Mesothelial cell of epicardium (in vitro differentiated cells): ENCODE measurements at places on chromosomes 11 and 22. TPM values are rescaled to one million over a fixed set of nuclear protein-coding genes. Genes with fewer than 3 reads are reported as not detected.

The LARGE1 gene
- 29.8 to 35.7 TPM (median 32.3 TPM) in 3 replicates for total RNA-seq

GRCh38 chr11:8288824-8289491 is 25.3 kb upstream of the LMO1 start:
- no peaks in the 10 kb centered on the region for H3K36me3 ChIP-seq
- no peak overlapping the region for H3K27ac ChIP-seq
- peaks cover 26% of the 10 kb centered on the region for H3K4me1 ChIP-seq
- H3K4me3 ChIP-seq: no peak overlapping the region
- peaks cover 1% of the 10 kb centered on the region for H3K27me3 ChIP-seq
- DNase-seq: no peak

GRCh38 chr11:128749974-128750373 is 56.1 kb downstream of the FLI1 start:
- H3K36me3 ChIP-seq: no peaks in the 10 kb centered on the region
- peaks cover 6% of the 10 kb centered on the region for H3K4me1 ChIP-seq
- H3K4me3 ChIP-seq: no peak overlapping the region
- H3K27me3 ChIP-seq: peaks cover 32% of the 10 kb centered on the region

GRCh38 chr11:125621995-125622394 is 3.0 kb upstream of the CHEK1 start:
- H3K27ac ChIP-seq: no peak overlapping the region
- peaks cover 24% of the 10 kb centered on the region for H3K36me3 ChIP-seq
- no peaks in the 10 kb centered on the region for H3K27me3 ChIP-seq
- H3K4me3 ChIP-seq: no peak overlapping the region
- no peak for DNase-seq

DNA sequence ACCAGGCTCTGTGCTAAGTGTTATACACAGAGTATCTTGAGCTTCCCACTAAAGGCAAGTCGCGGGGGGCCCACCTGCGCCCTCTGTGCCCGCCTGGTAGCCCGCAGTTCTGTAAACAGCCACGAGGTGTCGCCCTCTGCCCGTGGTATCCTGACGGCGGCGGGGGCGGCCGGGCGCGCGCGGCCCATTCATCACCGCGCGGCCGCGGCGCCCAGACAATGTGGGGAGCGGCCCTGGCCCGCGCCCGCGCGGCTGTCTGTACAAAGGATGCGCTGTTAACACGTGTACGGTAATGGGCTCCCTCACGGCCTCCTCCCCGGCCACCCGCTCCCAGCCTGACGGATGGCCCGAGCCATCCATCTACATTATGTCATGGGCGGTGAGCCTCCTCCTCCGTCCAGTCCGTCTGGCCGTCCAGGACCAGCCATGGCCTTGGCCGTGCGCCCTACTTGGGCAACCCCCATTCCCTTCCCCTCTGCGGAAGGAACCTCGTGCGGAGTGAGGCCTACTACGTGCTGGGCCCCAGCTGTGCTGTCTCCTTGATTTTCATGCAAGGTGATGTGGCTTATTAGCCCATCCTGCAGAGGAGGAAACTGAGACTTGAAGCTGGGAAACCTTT is 99.4 kb downstream of the MIAT start:
- H3K27me3 ChIP-seq: no peaks in the 10 kb centered on the region
- peak; percentile 79 for DNase-seq
- peak overlapping the region; percentile 28 for H3K4me3 ChIP-seq
- no peak overlapping the region for H3K27ac ChIP-seq

The UCP3 gene
- 4.1 to 5.8 TPM (median 4.5 TPM) in 3 replicates for total RNA-seq

DNA sequence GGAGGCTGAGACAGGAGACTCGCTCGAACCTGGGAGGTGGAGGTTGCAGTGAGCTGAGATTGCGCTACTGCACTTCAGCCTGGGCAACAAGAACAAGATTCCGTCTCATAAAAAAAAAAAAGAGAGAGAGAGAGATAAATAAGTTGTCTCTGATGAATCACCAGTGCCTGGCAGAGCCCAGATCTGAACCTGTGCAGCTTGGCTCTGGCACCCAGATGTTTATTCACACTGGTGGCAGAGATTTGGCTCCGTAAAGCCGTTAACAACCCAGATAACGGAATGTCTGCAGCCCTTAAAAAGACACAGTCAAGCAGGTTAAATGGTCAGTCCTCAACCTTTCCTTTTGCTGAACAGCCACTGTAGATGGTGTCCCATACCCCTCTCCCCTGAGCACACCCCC is 33.5 kb upstream of the RTL6 start:
- DNase-seq: no peak
- no peaks in the 10 kb centered on the region for H3K4me1 ChIP-seq
- H3K27ac ChIP-seq: no peak overlapping the region
- no peak overlapping the region for H3K4me3 ChIP-seq

- no peaks in the 10 kb centered on the region for H3K36me3 ChIP-seq
- H3K27ac ChIP-seq: no peak overlapping the region
- DNase-seq: no peak
- no peaks in the 10 kb centered on the region for H3K27me3 ChIP-seq
Observed at GRCh38 chr22:33726294-33726734, 194.0 kb downstream of the LARGE1 start.

The RFPL1 gene
- total RNA-seq: 0.29 to 0.63 TPM (median 0.54 TPM) in 3 replicates

GRCh38 chr11:17476317-17477083 is at the start of gene ABCC8:
Gene ABCC8 (minus strand): TSS chr11:17476845. CDS start chr11:17476776, 69 bp downstream.
- H3K4me3 ChIP-seq: peak within 1 kb of the TSS; percentile 55
- peaks cover 3% of the 10 kb centered on the region for H3K4me1 ChIP-seq
- DNase-seq: no peak
- no peak within 1 kb of the TSS for H3K27ac ChIP-seq
- peaks cover 98% of the 10 kb centered on the region for H3K27me3 ChIP-seq
- H3K36me3 ChIP-seq: no peaks in the 10 kb centered on the region

DNA sequence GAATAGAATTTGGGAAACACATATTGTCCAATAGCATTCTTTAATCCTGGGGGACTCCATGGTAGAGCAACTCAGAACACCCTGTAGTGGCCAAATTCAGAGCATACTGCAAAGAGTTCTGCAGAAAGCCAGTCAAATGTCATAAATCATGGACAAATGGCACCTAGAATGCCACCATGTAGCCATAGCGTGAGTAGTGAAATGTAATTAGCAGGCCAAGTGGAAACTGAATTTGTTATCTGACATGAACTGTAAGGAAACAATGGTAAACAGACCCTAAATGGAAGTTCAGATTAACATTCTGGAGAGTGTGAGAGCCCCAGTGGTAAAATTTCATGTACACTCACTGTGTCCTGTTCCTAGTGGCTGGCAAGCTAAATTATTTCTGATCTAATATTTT is 7.0 kb upstream of the PRSS23 start:
- DNase-seq: no peak
- H3K36me3 ChIP-seq: no peaks in the 10 kb centered on the region
- H3K27ac ChIP-seq: no peak overlapping the region
- peaks cover 49% of the 10 kb centered on the region for H3K4me1 ChIP-seq
- H3K27me3 ChIP-seq: no peaks in the 10 kb centered on the region

GRCh38 chr22:17483688-17484372 is 79.5 kb upstream of the SLC25A18 start:
- no peak for DNase-seq
- H3K4me1 ChIP-seq: no peaks in the 10 kb centered on the region
- no peaks in the 10 kb centered on the region for H3K27me3 ChIP-seq

The CD6 gene
- total RNA-seq: 0.27 to 0.31 TPM in 2 of 3 replicates, not detected in the other

- H3K27me3 ChIP-seq: no peaks in the 10 kb centered on the region
- DNase-seq: no peak
- H3K4me1 ChIP-seq: peaks cover 20% of the 10 kb centered on the region
- no peak overlapping the region for H3K27ac ChIP-seq
- H3K36me3 ChIP-seq: no peaks in the 10 kb centered on the region
Observed at GRCh38 chr11:27237643-27238042, 125.4 kb downstream of the CCDC34 start.

- DNase-seq: peak; percentile 63
- H3K36me3 ChIP-seq: no peaks in the 10 kb centered on the region
- peak overlapping the region; percentile 90 for H3K4me3 ChIP-seq
Observed at GRCh38 chr11:44949160-44950030, 1.3 kb downstream of the TP53I11 start.

The VPREB1 gene
- not detected in 3 replicates for total RNA-seq

GRCh38 chr11:59523541-59523940 is 12.2 kb downstream of the OR4D9 start:
- no peak overlapping the region for H3K4me3 ChIP-seq
- H3K36me3 ChIP-seq: no peaks in the 10 kb centered on the region
- H3K27me3 ChIP-seq: peaks cover 20% of the 10 kb centered on the region
- H3K4me1 ChIP-seq: peaks cover 3% of the 10 kb centered on the region
- DNase-seq: no peak
- no peak overlapping the region for H3K27ac ChIP-seq

GRCh38 chr22:27238935-27239510 is 562.5 kb downstream of the MN1 start:
- peaks cover 1% of the 10 kb centered on the region for H3K36me3 ChIP-seq
- no peaks in the 10 kb centered on the region for H3K27me3 ChIP-seq
- DNase-seq: peak; percentile 81
- peak overlapping the region; percentile 98 for H3K27ac ChIP-seq

The LYVE1 gene
- 0.13 to 0.25 TPM (median 0.18 TPM) in 3 replicates for total RNA-seq

- no peaks in the 10 kb centered on the region for H3K27me3 ChIP-seq
- no peak for DNase-seq
- H3K36me3 ChIP-seq: peaks cover 14% of the 10 kb centered on the region
- no peak overlapping the region for H3K27ac ChIP-seq
Observed at GRCh38 chr11:73018856-73019255, 123.3 kb downstream of the FCHSD2 start.

- peaks cover 27% of the 10 kb centered on the region for H3K36me3 ChIP-seq
- H3K27me3 ChIP-seq: no peaks in the 10 kb centered on the region
- peaks cover 8% of the 10 kb centered on the region for H3K4me1 ChIP-seq
- DNase-seq: no peak
Observed at GRCh38 chr22:46929710-46930204, 167.3 kb downstream of the TBC1D22A start.

DNA sequence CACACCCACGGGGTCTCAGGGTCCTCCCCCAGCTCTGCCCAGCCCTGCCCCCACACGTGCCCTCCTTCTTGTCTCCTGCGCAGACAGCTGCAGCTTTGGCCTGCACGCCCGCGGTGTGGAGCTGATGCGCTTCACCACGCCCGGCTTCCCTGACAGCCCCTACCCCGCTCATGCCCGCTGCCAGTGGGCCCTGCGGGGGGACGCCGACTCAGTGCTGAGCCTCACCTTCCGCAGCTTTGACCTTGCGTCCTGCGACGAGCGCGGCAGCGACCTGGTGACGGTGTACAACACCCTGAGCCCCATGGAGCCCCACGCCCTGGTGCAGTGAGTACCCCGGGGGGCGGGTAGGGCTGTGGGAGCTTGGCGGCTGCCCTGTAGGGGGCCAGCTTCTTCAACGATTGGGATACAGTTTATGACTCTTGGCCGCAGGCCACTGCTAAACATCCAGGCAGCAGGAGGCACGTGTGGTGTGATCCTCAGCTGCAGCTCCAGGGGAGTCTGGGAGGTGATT is 30.8 kb downstream of the ST14 start:
- peaks cover 7% of the 10 kb centered on the region for H3K36me3 ChIP-seq
- H3K4me1 ChIP-seq: no peaks in the 10 kb centered on the region
- H3K27me3 ChIP-seq: no peaks in the 10 kb centered on the region

DNA sequence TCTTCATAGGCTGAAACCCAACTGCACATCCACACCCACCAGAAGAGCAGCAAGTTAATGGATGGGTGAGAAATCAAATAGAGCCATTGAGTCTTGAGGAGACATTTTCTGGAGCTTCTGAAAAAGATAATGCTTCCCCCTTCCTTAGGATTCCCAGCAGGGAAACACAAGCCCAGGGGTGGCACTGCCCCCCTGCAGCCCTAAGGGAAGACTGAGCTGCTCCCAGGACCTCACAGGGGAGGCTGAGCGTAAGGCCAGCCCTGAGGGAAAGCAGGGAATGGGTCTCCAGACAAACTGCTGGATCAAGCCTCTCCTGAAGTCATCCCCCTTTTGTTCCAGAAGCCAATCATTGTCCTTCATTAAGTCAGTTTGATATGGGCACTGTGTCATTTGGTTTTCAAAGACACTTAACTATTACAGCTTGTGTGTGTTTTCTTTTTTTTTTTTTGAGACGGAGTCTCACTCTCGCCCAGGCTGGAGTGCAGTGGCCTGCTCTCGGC is 15.1 kb downstream of the LTO1 start:
- H3K4me1 ChIP-seq: peaks cover 30% of the 10 kb centered on the region
- DNase-seq: no peak
- H3K4me3 ChIP-seq: no peak overlapping the region
- no peak overlapping the region for H3K27ac ChIP-seq
- H3K27me3 ChIP-seq: no peaks in the 10 kb centered on the region
- H3K36me3 ChIP-seq: peaks cover 10% of the 10 kb centered on the region

The MEI1 gene
- total RNA-seq: 0.38 to 2.1 TPM (median 1.3 TPM) in 3 replicates

The WT1 gene
- 122 to 131 TPM (median 125 TPM) in 3 replicates for total RNA-seq

DNA sequence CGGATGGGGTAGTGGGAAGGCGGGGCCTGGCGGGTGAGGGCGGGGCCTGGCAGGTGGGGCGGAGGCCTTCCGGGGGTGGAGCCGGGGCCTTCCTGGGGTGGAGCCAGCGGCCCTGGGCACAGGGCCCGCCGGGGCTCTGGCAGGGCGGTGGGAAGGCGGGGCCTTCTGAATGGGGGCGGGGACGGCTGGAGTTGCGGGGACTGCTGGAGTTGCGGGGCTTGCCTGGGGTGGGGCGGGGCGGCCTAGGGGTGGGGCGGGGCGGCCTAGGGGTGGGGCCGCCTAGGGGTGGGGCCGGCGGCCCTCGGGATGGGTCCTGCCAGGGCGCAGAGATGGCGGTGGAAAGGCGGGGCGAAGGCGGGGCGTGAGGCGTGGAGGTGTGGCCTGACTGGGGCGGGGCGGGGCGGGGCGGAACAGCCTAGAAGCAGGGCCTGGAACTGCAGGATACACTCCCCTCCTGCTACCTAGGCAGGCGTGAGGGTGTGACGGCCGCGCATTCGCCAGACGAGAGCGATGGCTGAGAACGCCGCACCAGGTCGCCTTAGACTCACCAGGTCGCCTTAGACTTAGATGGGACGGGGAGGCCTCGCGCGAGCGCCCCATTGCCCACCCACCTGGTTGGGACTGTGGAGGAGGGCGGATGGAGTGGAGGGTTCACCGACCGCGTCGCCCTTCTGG is 19.3 kb downstream of the RRP7A start:
- no peaks in the 10 kb centered on the region for H3K36me3 ChIP-seq
- no peak for DNase-seq
- peaks cover 14% of the 10 kb centered on the region for H3K4me1 ChIP-seq
- H3K27me3 ChIP-seq: no peaks in the 10 kb centered on the region

GRCh38 chr11:27296497-27296896 is 66.5 kb downstream of the CCDC34 start:
- H3K4me3 ChIP-seq: no peak overlapping the region
- no peaks in the 10 kb centered on the region for H3K27me3 ChIP-seq
- H3K4me1 ChIP-seq: peaks cover 16% of the 10 kb centered on the region
- no peak overlapping the region for H3K27ac ChIP-seq
- no peaks in the 10 kb centered on the region for H3K36me3 ChIP-seq
